Stimulated activated CD4-positive, alpha-beta T cell treated with anti-CD3 and anti-CD28 coated beads, Interleukin-15, amount 100 ng/mL, for 1 hour (primary cell): ENCODE measurements at places on chromosomes 16 and 17.

- no peak for DNase-seq
Observed at GRCh38 chr17:17874478-17874877, 37.7 kb upstream of the SREBF1 start.

DNA sequence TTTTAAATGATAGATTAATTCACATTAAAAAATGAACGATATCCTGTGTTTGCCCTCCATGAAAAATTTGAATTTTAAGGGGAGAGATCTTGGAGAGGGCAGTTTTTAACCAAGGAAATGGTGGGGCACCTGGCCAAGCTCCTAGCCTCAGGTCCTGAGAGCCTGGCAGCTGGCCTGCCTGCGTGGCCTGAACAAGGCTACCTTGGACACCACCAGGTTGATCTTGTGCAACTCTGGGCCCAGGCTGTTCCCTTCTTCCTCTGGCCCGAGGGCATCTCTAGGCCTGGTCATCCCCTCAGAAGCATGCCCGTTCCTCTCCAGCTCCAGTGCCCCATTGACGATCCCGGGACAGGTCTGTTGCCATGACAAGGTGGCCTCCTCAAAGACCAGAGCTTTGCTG lies 33.4 kb upstream of the LONP2 start:
- DNase-seq, result no peak

GRCh38 chr16:8855972-8856371 lies 12.8 kb downstream of the CARHSP1 start:
- no peak for DNase-seq

DNA sequence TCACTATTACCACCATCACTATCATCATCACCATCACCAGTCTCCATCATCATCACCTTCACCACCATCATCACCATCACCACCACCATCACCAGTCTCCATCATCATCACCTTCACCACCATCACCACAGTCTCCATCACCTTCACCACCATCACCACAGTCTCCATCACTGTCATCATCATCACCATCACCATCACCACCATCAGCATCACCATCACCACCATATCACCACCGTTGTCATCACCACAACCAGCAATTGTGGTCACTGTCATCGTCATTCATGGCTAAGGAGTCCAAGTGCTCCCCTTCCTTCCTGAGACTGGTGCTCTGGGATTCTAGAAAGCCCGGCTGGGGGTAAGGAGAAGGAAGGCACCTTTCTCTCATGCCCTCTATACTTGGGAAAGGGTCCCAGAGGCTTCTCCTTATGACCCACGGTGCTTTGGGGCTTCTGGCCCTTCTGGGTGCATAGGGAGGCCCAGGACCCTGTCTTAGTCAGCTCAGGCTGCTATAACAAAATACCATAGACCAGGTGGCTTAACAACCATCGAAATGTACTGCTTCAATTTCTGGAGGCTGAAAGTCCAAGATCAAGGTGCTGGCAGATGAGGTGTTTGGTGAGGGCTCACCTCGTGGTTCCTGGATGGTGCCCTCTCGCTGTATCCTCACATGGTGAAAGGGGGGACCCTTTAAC lies 93.4 kb upstream of the GSE1 start:
- no peak for DNase-seq

DNA sequence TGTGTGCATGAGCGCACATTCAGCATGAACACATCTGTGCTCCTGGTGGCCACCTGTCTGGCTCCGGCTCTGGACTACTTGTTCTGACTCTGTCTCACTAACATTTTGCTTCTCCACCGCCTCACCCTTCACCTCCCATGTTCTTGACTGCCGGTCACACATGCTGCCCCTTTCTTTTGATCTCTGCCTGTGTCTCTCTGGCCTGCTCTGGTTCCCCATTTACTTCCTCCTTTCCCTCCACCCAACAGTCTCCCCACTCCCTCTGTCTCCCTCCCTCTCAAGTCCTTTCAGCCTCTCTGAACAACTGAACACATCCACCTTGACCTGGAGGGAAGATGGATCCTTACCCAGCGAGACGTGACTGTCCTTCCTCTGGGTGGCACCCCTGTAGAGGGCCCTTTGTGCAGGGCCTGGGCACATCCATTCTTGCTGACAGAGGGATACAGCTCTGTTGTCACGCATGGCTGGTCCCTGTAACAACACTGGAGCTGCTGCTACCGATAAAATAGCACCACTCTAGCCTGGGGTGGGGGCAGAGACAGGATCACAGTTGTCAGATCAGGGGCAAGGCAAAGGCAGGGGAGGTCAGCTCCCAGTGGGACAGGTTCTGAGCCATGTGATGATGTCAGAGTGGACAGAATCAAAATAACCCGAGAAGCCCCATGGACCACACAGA lies 11.0 kb downstream of the ZSCAN32 start:
- no peak for DNase-seq

- DNase-seq, result no peak
Observed at GRCh38 chr16:14486520-14487303, 143.3 kb downstream of the PARN start.

DNA sequence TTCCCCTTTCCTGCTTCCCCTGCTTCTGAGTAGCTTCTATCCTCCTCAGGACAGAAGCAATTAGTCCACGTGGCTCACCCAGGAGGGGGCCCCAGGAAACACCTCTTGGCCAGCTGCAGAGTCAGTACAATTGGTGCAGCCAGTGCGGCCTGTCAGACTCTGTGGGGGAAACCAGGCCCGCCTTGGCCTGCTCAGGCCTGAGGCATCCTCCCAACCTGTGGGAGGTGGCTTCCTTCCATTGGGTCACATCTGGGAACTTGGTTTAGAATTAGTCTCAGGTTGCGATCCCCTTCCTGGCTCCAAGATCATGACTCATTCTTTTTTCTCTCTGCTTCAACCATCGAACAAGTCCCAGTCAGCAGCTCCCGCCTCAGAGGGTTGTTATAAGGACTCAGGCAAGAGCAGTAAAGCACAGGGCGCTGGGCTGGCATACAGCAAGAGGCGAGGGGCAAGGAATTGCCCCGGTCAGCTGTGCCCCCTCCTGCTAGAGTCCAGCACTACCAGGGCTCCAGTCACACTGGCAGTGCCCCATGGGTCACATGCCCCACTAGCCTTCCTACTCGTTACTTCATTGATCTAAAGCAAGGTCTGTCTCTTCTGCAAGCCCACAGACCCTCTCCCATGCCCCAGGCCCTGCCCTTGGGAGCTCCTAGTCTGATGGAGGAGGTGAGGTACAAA lies 8.1 kb upstream of the EPX start:
- no peak for DNase-seq

GRCh38 chr16:55370762-55371482 lies 46.9 kb downstream of the IRX6 start:
- DNase-seq, result no peak

- DNase-seq, result no peak
Observed at GRCh38 chr16:57730771-57731730, 4.5 kb upstream of the KATNB1 start.

GRCh38 chr17:47733674-47734410 lies 806 bp downstream of the TBX21 start:
- DNase-seq, result no peak

DNA sequence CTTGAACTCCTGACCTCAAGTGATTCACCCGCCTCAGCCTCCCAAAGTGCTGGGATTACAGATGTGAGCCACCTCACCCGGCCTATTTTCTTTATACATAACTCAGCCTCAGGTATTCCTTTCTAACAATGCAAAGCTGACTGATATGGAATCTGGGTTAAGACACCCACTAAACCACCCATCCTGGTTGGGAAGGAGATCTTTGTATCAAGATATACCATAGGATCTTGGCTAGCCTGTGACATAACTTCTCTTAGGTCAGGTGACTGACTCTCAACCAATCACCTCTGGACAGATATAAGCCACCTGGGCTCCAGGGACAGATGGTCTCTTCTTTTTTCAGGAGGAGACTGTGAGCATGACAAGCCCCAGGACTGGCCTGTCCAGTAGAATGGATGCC lies 51.2 kb upstream of the NKD1 start:
- DNase-seq, result no peak

DNA sequence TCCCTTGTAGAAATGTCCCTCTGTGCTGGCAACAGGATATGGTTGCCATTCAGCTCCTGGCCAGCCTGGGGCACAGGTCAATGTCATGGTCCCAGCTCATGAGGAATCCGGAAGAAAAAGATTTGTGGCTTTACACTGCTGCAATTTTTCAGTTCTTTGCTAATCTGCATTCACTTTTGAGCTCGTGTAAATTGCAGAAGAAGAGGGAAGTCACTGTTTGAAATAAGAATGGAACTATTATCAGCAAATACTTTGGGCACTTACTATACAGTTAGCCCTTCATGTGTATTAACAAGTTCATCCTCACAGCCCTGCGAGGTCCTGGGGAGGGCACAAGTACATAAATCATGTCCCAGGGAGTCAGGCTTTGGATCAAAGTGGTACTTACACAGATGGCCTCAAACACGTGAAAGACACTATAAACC lies 14.2 kb downstream of the SLC47A2 start:
- no peak for DNase-seq

DNA sequence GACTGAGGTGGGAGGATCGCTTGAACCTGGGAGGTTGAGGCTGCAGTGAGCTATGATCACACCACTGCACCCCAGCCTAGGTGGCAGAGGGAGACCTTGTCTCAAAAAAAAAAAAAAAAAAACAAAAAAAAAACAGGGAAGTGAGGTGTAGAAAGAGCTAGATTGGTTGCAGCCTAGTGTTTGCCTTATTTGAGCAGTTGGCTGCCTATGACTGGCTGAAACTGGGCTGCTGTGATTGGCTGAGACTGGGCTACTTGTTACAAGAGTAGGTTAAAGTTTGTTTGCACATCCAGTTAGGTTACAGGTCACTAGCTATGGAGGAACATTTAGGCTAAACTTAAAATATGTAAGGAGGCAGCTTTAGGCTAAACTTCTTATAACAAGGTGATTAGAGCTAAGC lies 5.7 kb downstream of the DHRS7B start:
- no peak for DNase-seq

- DNase-seq, result no peak
Observed at GRCh38 chr17:2058586-2059546, 4.0 kb downstream of the HIC1 start.

DNA sequence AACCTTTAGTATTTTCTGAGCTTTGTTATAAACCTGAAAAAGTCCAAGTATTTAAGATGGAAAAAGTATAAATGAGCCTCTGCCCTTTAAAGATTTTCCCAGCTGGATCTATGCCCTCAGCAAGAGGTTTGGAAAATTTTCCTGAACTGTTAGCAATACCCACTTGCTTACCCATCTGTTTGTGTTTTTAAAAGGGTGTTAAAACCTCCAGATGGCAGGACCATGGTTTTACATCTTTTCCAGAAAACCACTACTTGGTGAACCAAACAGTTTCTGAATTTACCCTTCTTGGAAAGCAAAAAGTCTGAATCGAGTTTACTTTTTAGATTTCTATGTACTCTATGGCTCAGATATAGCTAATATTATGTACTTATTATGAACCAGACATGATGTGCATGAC lies 719 bp downstream of the PMFBP1 start:
- DNase-seq, result no peak

DNA sequence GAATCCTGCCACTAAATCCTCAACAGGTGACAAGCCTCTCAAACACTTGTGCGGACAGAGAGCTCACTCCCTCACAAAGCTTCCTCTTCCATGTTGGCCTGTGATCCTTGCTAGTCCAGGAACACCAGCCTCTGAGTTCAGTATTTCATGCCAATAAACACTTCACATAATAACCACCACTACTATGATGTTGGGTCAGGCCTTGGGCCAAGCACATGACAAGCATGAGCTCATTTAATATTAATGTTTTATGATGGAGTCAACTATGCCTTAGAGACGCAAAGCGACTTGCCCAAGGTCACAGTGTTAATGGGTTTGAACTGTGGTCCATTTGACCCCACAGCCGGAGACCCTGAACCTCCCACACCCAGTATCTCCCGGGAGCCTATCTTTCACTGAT lies 129.1 kb downstream of the GAS7 start:
- DNase-seq, result no peak

- no peak for DNase-seq
Observed at GRCh38 chr17:75542229-75542628, 16.7 kb downstream of the LLGL2 start.

DNA sequence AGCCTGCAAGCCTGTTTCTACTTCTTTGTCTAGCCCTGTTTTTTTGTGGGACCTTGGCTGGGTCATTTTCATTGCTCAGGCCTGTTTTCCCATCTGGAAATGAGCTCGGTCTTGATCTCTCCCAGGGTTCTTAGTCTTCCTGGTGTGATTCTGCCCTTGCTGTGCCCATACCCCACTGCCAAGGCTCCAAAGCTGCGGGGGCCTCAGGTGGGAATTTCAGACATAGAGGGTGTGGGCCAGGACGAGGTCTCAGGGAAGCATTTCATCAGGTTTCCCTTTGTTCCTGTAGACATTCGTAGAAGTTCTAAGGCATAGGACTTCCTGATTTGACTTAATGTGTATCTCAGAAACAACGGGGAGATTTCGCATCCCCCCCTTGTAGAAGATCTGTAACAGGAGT lies 5.8 kb downstream of the MPRIP start:
- no peak for DNase-seq

DNA sequence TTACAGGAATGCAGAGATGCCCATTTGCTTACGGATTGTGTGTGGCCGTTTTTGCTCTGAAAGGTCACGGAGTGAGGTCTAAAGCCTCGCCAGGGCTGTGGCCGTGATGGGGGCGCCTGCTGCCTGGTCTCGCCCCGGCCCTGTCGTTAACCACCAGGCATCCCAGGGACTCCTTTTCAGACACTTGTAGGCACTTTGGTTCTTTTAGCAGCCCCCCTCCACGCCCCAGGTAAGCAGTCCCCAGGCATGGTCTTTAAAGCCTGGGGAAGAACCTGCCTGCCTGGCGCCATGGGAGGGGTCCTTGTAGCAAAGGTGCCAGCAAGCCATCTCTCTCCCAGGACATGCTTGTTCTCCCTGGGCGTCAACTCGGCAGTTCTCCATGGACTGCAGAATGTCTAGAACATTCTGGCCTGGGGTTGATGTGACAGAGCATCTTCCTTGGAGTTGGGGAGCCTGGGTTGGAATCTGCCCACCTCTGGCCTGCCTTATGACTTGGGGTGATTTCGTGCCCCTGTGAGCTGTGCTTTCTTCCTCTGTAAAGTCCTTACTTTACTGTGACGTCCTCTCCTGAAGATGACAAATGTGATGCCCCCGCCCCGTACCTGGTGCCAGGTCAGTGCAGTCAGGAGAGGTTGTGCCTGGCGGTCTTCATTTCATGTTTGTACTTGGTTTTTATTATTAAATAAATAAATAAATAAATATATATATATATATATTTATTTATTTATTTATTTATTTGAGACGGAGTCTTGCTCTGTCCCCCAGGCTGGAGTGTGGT lies 5.4 kb downstream of the KCTD5 start:
- no peak for DNase-seq

GRCh38 chr17:76500074-76500746 lies 1.0 kb downstream of the RHBDF2 start:
- no peak for DNase-seq

GRCh38 chr17:77455111-77455890 lies 314.5 kb downstream of the SEC14L1 start:
- no peak for DNase-seq
